Foreskin fibroblast (primary cell): ENCODE measurements at places on chromosomes 4 and X.

- peak; percentile 51 for DNase-seq
Measured at GRCh38 chr4:187236209-187236890, 512.7 kb upstream of the FAT1 start.

GRCh38 chrX:135596495-135596894, 76.0 kb downstream of the INTS6L start:
- peak; percentile 10 for DNase-seq

DNA sequence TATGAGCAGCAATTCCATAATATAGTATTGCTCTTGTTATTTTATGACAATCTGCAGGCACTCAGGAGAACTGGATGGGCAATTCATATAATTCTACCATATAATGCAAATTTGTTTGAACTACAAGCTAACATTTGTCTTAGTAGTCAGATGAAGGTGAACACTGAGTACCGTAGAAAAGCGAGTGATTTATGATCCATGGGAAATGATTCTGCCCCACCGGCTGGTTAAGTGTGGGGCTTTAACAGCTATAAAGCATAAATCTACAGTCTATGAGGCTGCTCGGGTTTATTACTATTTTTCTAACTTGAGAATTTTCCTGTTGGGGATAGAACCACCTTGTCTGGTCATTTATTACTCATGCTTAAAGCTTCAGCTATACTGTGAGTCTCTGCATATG, 275.5 kb downstream of the PCDH10 start:
- no peak for DNase-seq

- peak; percentile 32 for DNase-seq
Measured at GRCh38 chr4:74838746-74839370, 44.5 kb upstream of the BTC start.

GRCh38 chr4:159777689-159778088, 674.8 kb downstream of the RAPGEF2 start:
- DNase-seq = no peak

DNA sequence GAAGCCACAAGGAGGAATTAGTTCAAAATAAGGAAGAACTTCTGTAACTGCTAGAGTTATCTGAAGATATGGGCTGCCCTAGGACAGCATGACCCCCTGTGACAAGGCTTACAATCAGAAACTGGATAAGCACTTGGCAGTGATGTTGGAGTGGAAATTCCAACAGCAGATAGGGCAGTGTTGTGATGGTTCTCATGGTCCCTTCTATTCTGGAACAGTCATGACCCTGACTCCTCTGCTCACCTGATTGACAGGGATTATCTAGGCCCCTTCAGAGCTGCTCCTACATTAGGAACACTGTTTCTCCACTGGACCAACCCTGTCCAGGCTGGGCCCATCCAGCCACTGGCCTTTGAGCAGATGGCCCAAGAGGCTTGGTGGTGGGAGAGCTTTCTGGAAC, 17.9 kb downstream of the NALF2 start:
- no peak for DNase-seq

DNA sequence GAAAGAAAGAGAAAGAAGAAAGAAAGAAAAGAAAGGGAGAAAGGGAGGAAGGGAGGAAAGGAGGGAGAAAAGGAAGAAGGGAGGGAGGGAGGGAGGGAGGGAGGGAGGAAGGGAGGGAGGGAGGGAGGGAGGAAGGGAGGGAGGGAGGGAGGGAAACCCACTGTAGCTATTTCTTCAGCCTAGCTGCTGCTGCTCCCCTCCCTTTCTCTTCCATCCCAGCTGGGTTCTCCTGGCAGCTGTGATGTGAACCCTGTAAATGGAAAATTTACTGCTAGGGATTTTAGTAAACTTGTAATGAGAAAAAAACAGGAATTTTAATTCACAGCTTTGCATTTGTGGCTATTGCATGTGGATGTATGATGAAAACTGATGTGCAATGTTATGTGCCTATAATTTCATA, 8.0 kb downstream of the NR0B1 start:
- no peak for DNase-seq

- DNase-seq = no peak
Measured at GRCh38 chr4:74969507-74970474, 36.9 kb downstream of the PARM1 start.

DNA sequence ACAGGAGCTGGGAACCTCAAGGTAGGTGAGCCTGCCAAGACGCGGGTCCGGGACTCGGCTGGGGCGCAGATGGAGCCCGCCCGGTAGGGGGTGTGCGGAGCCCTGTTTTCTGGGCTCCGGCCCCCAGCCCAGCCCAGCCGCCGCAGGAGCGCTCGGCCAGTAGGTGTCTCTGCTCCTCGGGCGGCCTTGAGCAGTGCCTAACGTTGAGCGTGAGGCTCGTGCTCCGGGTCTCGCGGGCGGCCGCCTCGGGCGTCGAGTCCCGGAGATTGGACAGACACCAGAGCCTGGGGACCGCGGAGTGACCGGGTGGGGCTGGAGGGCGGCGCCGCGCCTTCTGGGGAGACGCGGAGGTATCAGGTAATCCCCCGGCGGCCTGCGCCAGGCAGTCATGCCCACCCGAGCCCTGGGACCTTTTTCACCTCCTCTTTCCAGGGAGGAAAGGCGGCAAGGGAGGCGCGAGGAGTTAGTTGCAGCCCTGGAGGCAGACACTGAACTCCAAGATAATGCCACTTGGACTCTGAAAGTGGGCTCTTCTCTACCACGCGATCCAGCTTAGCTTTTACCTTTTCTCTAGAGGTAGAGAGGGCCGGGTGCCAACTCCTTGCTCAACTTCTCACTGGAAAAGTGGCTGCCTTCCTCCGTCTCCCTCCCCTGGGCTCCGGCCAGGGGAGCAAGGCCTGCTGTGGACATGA, 14.5 kb upstream of the FGG start:
- DNase-seq = peak; percentile 23

GRCh38 chrX:136810493-136810892, 29.8 kb upstream of the ARHGEF6 start:
- DNase-seq = no peak

DNA sequence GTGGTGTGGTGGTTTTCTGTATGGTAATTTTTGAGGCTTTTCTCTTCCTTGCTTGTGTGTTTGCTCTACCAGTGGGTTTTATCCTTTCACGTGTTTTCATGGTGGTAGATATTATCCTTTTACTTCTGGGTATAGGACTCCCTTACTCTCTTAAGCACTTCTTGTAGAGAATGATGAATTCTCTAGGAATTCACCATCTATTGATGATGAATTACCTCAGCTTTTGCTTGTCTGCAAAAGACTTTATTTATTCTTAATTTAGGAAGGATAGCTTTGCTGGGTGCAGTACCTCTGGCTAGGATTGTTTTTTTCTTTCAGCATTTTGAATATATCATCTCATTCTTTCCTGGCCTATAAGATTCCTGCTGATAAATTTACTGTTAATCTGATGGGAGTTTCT, 415.3 kb downstream of the PDGFC start:
- DNase-seq = no peak

GRCh38 chrX:28595346-28595745, 8.1 kb downstream of the IL1RAPL1 start:
- no peak for DNase-seq

DNA sequence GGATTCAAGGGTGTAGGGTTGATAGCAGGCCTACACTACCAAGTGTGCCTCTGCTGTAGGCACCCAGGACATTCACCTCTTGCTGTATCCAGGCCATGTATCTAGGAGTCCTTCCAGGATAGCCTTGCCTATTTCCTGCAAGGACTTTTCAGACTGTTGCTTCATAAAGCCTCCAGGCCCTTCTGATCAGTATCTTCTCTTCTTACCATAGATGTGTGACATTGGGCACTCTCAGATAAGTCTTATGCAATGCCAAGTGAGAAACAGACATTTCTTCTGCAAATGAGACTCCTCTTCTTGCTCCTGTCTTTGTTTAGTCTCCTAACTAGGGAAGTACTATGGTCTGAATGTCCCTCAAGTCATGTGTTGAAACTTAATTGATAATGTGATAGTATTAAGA, 386.8 kb downstream of the ANKRD50 start:
- DNase-seq = no peak

- no peak for DNase-seq
Measured at GRCh38 chrX:16796298-16796697, 10.0 kb downstream of the TXLNG start.
